ENCODE measurements at places on chromosomes 7 and 10.

DNA sequence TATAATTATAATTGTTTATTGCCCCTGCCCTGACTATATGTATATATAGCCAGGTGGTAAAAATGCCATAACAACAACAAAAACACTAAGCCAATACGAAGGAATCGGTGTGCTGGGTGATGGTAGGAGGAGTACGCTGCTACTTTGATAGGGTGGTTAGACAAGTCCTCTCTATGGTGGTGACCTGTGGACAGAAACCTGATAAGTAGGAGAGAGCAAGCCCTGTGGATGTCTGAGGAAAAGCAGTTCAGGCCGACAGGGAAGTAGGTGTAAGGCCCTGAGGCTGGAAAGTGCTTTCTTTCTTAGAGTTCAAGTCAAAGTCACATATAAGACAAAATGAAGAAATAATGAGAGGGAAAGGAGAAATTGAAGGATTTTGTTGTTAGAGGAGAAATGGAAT lies 823.8 kb upstream of the CELF2 start:
- DNase-seq, result no peak

- DNase-seq, result no peak
These were observed 34.0 kb downstream of the CPXM2 start for GRCh38 chr10:123857616-123858015.

DNA sequence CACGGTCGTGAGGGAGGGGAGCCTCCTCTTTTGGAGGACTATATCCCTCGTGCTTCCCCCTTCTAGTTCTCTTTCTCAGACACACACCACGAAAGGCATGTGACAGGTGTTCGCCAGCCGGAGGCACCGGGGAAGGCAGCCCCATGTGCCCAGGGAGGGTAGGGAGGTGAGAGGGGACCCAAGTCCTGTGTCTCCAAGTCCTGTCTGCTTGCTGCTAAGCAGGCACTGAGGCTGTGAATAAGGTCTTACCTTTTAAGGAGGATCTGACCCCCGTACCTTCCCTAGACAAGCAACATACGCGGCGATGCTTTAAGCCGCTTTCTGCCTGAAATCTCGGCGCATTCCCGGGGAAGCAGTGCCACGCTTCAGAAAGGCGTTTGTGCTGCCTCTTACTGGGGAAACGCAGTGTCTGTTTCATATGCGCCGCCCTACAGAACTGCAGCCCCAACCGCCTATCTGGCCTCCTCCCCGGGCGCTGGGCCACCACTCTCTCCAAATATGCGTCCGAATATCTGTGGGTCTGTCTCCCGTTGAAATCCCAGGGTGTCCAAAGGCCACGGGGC lies 770 bp downstream of the PLXNA4 start:
- DNase-seq, result peak; percentile 4

DNA sequence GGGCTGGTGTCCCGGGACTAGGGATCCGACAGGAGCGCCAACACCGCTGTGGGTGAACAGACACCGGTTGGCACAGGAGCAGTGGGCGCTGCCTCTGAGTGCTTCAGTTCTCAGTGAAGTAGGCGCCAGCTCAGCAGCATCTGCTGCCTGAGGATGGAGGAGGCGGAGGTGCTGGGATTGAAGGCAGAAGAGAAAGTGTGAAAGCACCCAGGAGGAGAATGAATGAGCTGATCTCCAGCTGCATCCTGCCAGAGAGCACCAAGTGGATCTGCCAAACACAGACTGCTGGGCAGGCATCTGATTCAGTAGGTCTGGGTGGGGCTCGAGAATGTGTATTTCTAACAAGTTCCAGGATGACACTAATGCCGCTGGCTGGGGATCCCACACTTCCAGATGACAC lies 74.5 kb downstream of the LANCL2 start:
- no peak for DNase-seq

GRCh38 chr7:47406801-47407129 lies 175.1 kb downstream of the TNS3 start:
- DNase-seq, result no peak

GRCh38 chr7:129553899-129554461 lies 51.6 kb downstream of the SMKR1 start:
- peak; percentile 51 for DNase-seq

GRCh38 chr10:36817898-36818297 lies 307.5 kb upstream of the ANKRD30A start:
- DNase-seq, result no peak

DNA sequence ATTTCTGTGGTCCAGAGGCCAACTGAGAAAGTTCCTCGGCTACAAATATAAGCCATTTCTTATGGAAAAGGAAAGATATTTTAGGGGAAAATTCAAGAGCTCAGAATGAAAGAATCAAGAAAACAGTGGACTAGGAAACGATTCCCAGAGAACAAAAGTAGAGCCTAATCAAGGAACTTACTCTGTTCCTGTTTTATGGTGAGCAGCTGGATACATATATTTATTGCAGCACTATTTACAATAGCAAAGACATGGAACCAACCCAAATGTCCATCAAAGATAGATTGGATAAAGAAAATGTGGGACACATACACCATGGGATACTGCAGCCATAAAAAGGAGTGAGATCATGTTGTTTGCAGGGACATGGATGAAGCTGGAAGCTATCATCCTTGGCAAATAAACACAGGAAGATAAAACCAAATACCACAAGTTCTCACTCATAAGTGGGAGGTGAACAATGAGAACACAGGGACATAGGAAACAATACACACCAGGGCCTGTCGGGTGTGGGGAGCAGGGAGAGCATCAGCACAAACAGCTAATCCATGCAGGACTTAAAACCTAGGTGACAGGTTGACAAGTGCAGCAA lies 298.7 kb downstream of the THSD7A start:
- no peak for DNase-seq

DNA sequence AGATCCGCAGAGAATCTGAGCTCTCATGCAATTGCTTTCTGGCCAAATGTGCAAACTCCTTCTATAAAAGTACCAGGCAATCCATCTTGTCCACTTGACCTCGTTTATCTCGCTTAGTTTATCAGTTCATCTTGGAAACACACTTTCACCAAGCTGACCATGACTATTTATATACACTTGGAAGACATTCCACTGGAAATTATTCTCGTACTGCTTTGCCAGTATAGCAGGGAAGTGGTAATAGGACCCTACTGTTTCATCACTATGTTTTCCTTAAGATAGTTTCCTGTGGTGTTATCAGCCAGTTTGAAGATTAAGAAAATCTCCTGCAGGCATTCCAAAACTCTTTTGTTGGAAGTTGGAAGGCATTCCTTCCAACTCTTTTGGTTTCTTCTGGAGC lies 115.3 kb upstream of the FAM171A1 start:
- no peak for DNase-seq

- no peak for DNase-seq
These were observed 371.7 kb upstream of the IGFBP3 start for GRCh38 chr7:46292741-46293140.

DNA sequence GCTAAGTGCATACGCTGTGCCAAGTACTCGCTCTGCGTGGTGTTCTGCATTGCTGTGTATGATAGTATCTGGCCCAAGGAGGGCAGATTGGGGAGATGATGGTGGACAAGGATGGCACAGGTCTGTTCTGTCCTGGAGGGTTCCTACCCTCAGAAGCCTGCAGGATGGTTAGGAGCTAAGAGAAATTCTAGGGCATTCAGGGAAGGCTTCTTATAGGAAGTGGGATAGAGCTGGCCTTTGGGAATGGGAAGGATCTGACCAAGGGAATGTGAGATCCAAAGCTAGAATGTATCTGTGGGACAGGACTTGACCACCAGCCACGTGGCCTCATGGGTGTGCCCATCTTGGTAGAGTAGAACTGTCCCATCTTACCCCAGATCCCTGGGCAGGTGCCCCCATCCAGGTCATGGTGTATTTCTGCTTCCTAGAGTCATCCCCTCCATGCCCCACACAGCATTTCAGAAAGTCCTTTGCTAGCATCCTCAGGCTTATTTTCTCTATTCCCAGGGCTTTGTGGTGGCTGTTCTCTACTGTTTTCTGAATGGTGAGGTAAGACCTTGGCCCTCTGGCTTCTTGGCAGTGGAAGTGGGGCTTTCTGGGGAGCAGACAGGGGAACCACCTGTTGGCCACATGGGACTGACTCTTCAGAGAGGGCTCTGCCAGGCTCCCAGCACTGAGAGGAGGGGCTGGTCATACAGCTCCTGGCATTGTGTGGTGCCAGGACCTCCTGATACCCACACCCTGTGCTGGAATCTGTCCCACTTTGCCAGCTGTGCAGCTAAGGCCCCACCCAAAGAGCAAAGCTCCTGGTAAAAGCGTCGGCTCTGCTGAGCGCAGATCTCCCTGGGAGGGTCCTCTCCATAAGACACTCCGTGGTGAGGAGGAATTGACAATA lies 52.5 kb downstream of the ADCYAP1R1 start:
- no peak for DNase-seq

GRCh38 chr7:7834761-7835160 lies 116.4 kb upstream of the RPA3 start:
- DNase-seq, result no peak

GRCh38 chr7:51067757-51068156 lies 248.9 kb downstream of the COBL start:
- peak; percentile 36 for DNase-seq

DNA sequence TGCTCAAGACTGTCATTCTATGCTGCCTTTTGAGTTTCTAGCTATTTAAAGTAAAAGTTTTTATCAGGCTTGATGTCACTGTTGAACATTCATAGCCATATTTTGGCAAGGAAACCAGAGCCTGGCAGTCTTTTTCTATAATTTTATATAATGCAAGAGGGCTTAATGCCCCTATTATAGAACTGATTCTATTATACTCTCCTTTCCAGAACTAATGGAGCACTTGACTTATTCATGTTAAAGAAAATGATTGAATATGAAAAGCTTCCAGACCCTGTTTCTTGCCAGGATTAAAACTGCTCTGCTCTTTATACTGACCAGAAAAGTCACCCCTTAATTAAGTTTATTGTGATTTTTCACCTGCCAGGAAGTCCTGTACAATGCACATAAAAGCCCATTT lies 337.6 kb upstream of the CHRM2 start:
- DNase-seq, result no peak

GRCh38 chr7:99623702-99624447 lies 7.1 kb downstream of the ZSCAN25 start:
- peak; percentile 6 for DNase-seq

All from CD4-positive, alpha-beta T cell treated with Interleukin-21 for 1 hour (primary cell).